Right lung (tissue), 10 donors: ENCODE measurements at places on chromosomes 11 and 22. TPM values are rescaled to one million over a fixed set of nuclear protein-coding genes. Genes with fewer than 3 reads are reported as not detected.
A peak's percentile ranks its signal among the peaks of the same experiment; 100 is the strongest.

DNA sequence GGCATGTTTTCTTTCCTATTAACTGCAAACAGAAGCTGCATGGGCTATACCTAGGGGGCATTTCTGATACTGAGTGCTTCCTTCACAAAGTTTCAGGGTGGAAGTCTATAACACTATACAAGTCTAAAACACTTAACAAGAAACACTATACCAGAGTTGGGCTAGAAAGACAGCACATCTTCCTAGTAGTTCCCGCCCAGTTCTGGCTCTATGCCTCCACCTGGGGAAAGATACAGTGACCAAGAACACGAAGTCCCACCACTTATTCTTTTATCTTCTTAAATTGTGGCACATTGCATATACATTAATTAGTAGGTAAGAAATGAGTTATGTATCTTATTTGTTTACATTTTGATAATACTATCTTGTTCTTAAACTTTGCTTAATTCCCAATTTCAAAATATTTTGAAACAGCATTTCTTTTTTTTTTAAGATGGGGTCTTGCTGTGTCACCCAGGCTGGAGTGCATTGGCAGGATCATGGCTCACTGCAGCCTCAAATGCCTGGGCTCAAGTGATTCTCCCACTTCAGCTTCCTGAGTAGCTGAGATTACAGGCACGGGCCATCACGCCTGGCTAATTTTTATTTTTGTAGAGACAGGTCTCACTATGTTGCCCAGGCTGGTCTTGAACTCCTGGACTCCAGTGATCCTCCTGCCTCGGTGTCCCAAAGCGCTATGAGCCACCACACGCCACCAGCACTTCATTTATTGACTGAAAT lies 18.2 kb upstream of the NDUFC2 start:
- no peak for DNase-seq

DNA sequence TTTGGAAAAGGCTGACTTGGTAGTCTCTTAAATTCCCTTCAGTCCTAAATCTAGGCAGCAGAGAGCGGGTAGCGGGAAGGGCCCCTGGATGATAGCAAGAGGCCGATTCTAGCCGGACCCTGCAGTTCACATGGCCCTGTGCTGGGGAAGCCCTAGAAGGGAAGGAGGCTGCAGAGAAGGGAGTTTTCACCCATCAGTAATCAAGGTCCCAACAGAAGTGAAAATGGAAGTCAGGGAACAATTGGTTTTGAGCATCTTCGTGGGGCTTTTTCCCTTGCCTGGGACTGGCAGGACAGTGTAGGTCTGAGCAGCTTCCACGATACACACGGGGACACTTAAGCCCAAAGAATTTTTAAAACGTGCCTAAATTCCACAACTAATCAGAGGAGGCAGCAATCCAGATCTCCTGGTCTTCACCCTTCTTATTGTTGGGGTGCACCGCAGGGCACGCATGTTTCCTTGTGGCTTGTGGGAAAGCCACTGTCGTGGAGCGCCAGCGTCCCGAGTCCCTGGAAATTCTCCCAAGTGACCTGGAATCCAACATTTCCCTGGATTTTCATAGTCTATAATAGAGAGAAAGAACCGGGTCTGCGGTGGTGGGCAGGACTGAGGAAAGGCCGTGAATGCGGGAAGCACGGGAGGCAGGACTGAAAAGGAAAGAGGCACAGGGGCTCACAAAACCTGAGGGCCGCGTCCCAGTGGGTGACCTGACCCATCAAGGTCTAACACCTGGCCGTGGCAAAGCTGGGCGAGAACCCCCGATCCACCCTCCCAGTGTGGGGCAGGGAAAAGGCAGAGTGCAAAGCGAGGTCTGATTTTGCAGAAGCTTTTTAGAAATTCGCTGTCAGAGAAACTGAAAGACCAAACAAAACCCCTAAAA lies 846 bp upstream of the OAF start:
- no peak for DNase-seq

DNA sequence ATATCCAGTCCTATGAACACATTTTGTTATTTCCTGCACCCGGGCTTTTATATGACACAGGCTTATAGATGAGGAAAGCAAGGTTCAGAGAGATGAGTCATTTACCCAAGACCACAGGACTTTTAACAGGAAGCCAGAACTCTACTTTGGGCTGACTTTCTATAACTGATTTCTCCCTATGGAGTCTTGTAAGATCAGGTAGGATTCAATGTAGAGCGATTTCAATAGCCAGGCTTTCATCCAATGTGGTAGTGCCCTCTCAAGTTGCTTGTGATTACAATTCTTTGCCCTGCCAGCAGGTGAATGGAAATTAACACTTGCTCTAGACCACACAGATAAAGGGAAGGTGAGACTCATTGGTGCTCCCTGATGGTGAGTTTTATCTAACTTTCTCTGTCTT lies 378.3 kb downstream of the INSC start:
- no peak for DNase-seq

GRCh38 chr22:25712661-25713400 lies 29.2 kb upstream of the MYO18B start:
- no peak for DNase-seq

DNA sequence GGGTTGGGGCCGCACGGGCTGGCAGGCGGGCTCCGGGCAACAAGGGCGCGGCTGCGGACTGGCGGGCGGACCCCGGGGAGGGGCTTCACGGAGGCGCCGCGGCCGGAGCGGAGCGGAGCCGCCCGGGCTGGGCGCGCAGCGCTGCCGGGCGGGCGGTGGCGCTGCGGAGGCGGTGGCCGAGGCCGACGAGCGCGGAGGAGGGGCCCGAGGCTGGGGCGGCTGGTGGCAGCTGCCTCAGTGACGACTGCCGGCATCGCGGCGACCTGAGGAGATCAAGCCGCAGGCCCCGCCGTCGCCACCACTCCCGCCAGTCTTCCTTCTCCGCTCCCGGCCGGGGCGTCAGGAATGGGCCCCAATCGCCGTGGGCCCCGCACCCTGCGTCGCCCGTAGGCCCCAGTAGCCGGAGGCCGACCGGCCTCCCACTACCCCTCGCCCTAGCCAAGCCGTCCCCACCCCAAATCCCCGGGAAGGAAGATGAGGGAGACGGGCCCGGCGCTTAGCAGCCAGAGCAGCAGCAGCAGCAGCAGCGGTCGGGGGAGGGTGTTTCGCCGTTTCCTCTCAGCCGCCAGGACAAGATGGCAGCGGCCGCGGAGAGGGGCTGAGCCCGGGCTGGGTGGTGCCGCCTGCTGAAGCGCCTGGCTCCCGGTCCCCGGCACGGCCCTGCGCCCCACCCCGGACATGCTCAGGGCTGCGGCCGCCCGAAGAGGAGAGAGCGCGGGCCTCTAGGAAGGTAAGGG lies at the start of gene HIPK3:
Gene HIPK3, plus strand, starts transcription at position 222 of the 737 bp plus-strand sequence.
- DNase-seq: peak; percentile 84

GRCh38 chr11:65780770-65781151 lies at the start of gene AP5B1:
Gene AP5B1, minus strand, starts transcription at chr11:65780976. Its CDS starts 385 bp downstream, at chr11:65780591.
- DNase-seq: no peak

GRCh38 chr11:43802509-43802908 lies 78.1 kb upstream of the ALKBH3 start:
- DNase-seq: no peak

DNA sequence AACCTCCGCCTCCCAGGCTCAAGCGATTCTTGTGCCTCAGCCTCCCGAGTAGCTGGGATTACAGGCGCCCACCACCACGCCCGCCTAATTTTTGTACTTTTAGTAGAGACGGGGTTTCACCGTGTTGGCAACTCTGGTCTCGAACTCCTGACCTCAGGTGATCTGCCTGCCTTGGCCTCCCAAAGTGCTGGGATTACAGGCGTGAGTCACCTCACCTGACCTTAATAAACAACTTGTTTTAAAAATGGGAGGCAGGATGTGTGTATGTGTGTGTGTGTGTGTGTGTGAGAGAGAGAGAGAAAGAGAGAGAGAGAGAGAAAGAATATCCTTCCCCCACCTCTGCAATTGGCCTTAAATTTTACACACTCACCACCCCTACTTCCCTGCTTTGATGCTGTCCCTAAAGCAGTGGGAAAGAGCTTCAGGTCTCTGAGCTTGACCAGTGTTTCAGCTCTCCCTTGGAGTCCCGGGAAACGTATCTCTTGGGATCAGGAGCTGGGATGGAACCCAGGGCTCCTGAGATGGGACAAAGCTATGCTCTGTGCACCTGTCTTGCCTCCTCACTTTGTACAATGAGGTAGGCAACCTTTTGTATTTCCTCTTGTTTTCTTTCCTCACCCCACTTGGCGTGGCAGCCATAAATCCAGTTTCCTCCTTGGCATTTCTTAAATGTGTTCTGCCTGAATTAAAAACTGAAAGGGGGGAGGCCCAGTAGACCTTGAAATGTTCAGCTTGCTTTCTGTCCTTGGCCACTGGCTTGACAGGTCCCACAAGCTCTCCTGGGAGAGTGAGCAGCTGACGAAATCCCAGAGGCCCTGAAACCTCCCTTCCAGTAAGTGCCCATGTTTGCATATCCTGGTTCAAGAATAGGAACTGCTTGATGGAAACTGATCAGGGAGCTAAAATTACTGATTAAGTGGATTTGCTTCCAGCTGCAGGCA lies 17.8 kb upstream of the XBP1 start:
- DNase-seq: peak; percentile 45

- DNase-seq: no peak
These were observed 13.5 kb downstream of the TSKU start for GRCh38 chr11:76796511-76797198.

- DNase-seq: no peak
These were observed 3.1 kb upstream of the CATSPERZ start for GRCh38 chr11:64296830-64297698.

DNA sequence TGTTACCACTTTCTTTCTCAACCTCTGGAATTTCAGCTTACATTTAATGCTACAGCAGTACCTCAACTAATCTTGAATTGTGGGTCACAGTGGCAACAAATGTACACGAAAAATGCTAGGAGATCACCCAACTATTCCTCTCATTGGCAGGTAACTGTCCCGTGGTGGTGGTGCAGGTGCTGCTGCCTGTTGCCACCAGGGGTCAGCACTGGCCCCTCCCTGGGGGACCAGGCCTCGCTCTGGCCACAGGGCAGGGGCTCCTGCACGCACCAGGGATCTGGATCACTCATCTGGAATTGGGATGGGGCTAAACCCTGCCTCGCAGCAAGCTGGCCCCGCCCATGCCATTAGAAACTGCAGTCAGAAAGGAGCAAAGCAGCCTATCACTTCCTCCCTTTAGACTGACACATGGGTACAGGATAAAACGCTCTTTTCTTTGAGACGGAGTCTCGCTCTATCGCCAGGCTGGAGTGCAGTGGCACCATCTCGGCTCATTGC lies 6.9 kb upstream of the POLDIP3 start:
- no peak for DNase-seq

GRCh38 chr11:96162816-96163499 lies 180.0 kb downstream of the MAML2 start:
- DNase-seq: peak; percentile 87

GRCh38 chr11:63165706-63166310 lies 21.8 kb upstream of the SLC22A24 start:
- DNase-seq: no peak

DNA sequence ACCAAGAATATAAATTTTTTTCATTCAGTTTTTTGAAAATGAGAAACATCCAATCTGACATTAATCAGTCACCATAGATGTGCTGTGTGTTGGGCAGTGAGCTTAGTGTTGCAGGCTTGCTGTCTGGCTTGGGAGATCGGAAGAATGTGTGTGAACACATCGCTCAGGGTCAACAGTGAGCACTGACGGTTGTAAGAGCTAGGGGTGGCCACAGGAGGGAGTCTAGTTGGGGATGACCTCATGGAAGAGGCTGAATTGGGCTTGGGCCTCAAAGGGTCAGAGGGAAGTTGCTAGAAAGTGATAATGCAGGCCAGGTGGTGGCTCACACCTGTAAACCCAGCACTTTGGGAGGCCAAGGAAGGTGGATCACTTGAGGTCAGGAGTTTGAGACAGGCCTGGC lies 375.4 kb downstream of the DDX10 start:
- no peak for DNase-seq

DNA sequence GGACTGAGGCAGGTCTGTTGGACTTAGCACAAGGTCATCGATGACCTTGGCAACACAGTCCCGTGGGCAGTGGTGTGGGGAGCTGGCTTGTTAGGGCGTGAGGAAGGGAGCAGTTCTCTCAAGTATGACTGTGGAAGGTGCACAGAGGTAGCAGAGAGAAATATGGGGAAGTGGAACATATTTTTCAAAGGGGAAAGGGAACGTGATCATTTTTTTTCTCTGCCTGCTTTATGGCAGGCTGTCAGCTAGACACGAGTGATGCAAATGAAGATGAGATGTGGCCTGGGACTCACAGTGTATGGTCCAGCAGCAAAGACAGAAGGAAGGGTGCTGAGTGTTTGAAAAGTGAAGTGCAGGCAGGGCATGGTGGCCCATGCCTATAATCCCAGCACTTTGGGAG lies 30.6 kb downstream of the ADAMTS8 start:
- DNase-seq: no peak

DNA sequence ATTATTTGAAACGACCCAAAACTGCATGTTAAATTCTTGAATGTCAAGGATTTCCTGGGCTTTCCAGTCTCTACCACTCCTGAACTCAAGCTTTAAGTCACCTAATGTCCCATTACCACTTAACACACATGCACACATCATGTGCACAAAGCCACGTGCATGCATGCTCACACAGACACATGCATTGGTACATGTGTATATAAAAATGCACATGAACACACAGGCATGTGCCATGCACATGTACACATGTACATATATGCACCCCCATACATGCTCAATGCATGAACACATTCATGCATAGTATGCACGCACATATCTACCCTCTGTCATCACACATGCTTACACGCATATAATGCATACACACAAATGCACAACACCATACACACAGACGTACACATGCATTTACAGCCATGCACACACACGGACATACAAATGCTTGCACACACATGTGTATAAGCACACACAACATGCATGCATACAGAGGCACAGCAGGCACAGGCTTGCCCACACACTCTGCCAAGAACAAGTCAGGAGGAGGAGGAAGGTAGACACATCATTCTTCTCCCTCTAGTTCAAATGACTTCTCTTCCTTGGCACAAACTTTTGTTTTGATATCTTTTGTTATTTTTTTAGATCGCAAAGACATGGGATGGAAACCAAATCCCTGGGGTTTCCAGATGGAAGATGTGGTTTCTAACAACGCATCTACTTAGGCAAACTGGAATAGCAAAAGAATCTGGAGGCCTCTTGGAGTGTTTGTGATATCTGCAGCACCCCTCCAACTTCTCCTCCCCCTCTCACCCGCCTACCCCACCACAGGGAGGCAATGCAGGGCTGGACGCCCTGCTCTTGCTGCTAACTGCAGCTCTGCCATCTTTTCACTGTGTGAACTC lies 24.6 kb downstream of the RASD2 start:
- DNase-seq: no peak

GRCh38 chr11:95585069-95585751 lies 204.4 kb downstream of the FAM76B start:
- DNase-seq: no peak

The IL10RA gene
- 4.1 TPM for polyA plus RNA-seq

The CREB3L1 gene
- 32.1 TPM for polyA plus RNA-seq

The EWSR1 gene
- 340 TPM for polyA plus RNA-seq

The APOBEC3A gene
- 0.19 TPM for polyA plus RNA-seq

The CBL gene
- polyA plus RNA-seq: 16.1 TPM

The LINC01488 gene
- polyA plus RNA-seq: 0.08 TPM

The OPCML gene
- polyA plus RNA-seq: 0.76 TPM

The ME3 gene
- 31.1 TPM for polyA plus RNA-seq

The CBLIF gene
- polyA plus RNA-seq: not detected

The THAP12 gene
- 95.8 TPM for polyA plus RNA-seq

The HEPHL1 gene
- not detected for polyA plus RNA-seq
